T-helper 22 cell (primary cell): ENCODE measurements at places on chromosomes 12 and 14.

- DNase-seq, result no peak
Observed at GRCh38 chr12:50537538-50537919, 32.7 kb downstream of the DIP2B start.

GRCh38 chr14:91714805-91715204, 17.1 kb downstream of the CATSPERB start:
- no peak for DNase-seq

GRCh38 chr12:77054851-77055250, 10.5 kb downstream of the E2F7 start:
- no peak for DNase-seq

GRCh38 chr14:55118761-55119160, 10.3 kb upstream of the LGALS3 start:
- no peak for DNase-seq
